ENCODE measurements at places on chromosomes 11 and 22.

GRCh38 chr11:33778675-33779074, 4.4 kb upstream of the FBXO3 start:
- DNase-seq: peak; percentile 70

- DNase-seq: no peak
Measured at GRCh38 chr11:96365493-96365892, 22.5 kb upstream of the MAML2 start.

DNA sequence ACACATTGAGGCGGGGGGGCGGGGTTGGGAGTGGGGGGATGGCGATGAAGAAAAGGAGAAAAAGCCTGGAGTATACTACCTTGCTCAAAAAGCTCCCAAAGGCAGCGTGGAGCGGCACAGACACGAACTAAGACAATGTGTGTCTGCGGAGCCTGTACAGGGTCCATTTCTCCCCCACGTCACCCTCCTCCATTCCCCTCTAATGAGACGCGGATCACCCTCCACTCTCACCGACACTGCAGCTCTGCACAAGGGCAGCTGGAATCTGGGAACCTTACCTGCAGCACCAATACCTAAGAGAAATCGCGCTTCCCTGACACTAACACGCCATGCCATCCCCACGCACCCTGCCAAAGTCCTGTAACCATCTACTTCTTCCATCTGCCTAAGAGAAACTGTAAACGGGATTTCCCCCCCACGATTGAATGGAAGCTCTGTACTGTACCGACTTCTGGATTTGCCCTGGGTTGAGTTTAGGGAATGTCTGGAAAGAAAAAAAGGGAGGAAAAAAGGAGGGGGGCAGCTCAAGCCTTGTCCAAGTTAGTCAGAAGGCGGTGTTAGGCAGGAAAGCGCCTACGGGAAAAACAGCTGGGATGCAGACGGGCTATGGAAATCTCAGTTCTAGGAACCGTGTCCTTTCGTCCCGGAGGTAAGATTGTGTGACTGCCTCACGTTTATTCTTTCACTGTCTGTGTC, 125.7 kb upstream of the C11orf58 start:
- DNase-seq: no peak

DNA sequence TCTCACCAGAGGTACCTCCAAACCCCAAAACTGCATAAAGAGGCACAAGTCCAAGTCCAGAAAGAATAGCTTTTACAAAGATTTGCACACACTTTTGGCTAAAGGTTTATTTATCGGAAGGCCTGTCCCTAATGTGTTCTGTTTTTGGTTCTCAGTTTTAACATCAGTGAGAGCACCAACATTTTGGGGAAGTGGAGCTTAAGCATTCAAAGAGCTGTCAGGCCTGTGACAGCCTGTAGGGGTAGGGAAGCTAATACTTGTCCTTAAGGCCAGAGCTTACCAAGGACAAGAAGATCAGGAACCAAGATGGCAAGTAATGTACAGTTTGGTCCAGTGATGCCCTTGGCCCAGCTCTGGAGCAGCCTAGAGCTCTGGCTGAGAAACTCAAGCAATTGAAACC, 38.9 kb upstream of the SCUBE2 start:
- DNase-seq: no peak

- no peak for DNase-seq
Measured at GRCh38 chr11:12232817-12233601, 122.6 kb downstream of the MICAL2 start.

GRCh38 chr22:17477391-17477833, 85.9 kb upstream of the SLC25A18 start:
- peak; percentile 76 for DNase-seq

- DNase-seq: no peak
Measured at GRCh38 chr11:120134931-120135228, 3.0 kb downstream of the TRIM29 start.

- DNase-seq: peak; percentile 58
Measured at GRCh38 chr11:124085997-124086846, 29.0 kb upstream of the VWA5A start.

GRCh38 chr11:120108154-120108784, 29.6 kb downstream of the TRIM29 start:
- DNase-seq: peak; percentile 47

GRCh38 chr11:10497371-10498021, 42.4 kb downstream of the AMPD3 start:
- DNase-seq: no peak

- no peak for DNase-seq
Measured at GRCh38 chr11:61980783-61981541, 13.5 kb upstream of the FTH1 start.

DNA sequence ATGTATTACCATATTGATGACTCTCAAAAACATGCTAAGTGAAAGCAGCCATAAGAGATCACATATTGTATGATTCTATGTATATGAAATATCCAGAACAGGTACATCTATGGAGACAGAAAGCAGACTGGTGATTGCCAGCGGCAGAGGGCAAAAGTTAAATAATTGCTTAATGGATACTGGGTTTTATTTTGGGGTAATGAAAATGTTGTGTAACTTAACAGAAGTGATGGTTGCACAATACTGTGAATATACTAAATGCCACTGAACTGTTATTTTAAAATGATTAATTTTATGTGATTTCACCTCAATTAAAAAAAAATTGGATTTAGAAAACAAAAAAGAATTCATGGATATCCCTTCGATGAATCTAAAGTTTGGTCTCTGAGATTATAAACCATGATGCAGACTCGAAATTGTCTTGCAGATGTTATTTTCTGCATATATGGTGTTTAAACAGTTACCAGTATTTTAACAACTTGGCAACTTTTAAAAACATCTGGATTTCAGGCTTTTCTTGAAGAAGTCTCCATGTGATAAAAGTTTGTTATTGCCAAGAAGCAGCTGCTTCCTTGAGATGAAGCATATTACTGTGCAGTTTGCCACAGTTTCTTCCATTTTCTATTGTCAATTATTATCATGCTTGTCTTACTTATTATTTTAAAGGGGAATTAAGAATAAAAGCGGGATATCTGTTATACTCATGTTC, 38.1 kb downstream of the LARGE2 start:
- no peak for DNase-seq

GRCh38 chr11:16713594-16713993, 24.9 kb upstream of the C11orf58 start:
- no peak for DNase-seq

DNA sequence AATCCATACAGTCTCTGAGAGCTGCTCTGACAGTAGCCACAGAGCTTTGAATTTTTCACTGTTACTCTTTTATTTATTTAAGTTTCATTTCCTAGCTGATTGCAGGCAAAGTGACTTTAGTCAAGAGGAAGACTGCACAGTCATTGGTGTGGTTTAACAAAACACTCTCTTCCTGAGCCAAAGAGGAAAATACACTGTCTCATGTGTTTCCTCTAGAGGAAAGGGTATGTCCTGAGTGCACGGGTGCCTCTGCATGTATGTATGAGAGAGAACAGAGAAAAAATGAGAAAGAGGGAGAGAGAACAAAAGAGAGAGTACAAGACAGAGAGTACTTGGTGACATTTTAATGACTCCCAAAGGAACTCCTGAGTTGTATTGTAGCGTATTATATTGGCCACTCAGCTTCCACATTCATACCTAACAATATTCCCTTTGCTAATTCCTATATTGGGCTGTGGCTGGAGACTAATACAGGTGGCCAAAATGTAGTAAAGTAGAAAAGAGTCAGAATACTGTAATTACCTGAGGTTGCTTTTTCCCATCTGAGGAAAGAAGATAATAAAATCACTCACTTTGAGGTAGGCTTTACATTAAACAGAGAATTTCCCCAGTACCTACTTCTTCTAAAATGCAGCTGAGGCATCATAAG, at the start of gene OR4D9:
Gene OR4D9 (plus strand): TSS at position 599 of the 649 bp plus-strand sequence. CDS start 3,374 bp downstream, outside the sequence.
- no peak for DNase-seq

GRCh38 chr11:96260067-96260511, 82.9 kb downstream of the MAML2 start:
- peak; percentile 61 for DNase-seq

DNA sequence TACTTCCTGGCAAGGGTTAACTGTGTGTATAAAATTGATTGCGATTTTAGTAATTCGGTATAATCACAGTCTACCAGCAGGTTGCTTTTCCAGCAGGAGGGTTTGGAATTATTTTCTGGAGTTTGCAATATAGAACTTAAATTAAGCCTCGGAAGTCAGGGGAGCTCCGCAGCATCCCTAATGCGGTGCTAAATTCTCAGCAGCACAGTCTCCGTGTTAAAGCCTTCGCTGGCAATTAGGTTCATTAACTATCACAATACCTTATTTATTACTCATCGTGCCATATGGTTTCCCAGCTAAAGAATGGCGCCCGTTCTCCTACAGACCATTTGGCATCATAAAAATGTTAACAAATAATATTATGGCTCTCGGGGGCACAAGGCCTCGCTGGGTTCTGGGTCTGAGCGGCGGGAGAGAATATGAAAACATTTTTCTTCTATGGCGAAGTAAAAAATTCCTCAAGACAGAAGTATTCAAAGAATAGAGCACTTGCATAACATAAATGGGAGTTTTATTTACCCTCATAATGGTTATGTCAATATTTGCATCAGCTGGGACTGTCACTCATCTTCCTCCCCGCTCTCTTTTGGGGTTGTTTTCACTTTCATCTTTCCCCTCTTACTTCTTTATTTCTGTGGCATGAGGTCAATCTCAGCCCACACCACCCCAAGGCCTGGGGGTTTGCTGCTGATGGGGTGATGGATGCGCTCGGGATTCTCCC, 28.1 kb upstream of the ZBTB16 start:
- DNase-seq: no peak

DNA sequence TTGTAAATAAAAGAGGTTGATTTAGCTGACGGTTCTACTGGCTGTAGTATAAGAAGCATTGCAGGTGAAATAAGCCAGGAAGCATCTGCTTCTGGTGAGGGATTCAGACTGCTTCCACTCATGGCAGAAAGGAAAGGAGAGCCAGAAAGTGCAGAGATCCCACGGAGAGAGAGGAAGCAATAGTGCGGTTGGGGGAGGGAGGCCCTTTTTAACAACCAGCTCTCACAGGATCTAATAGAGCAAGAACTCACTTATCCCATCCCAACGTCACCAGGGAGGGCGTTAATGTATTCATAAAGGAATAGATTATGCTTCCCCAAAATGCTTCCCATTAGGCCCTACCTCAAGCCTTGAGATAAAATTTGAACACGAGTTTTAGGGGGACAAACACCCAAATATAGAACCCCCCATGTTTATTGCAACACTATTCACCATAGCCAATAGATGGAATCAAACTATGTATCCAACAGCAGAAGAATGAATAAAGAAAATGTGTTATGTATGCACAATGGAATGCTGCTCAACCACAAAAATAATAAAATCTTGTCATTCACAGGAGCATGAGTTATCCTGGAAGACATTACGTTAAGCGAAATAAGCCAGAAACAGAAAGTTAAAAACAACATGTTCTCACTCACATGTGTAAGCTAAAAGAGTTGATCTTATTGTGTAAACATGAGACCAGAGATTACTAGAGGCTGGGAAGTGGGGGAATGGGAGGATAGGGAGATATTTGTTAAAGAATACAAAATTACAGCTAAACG, 908.3 kb upstream of the ANO3 start:
- no peak for DNase-seq

GRCh38 chr11:62169448-62169847, 20.6 kb upstream of the SCGB1D1 start:
- DNase-seq: no peak

DNA sequence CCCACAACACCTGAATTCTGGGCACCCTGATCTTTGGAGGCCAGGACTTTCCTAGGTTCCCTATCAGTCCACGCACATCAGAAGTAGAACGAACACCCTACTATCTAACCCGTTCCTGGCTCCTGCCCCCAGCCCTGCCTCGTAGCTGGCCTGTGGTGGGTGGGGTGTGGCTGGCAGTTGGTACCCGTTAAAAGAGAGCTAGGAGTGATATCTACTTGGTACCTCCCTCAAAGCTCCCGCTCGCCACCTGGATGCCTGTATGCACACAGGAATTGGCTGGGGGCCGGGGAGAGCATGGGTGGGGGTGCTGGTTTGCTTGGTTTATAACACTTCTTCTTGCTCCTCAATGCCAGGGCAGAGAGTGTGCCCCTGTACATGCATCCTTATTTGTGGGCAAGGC, 14.0 kb upstream of the NECTIN1 start:
- no peak for DNase-seq

- peak; percentile 60 for DNase-seq
Measured at GRCh38 chr11:94705891-94706615, 62.1 kb upstream of the AMOTL1 start.

GRCh38 chr22:31680861-31681341, 18.9 kb upstream of the PISD start:
- no peak for DNase-seq
